Activated gamma-delta T cell treated with anti-CD3 and anti-CD28 coated beads, Interleukin-2, amount 50 U/mL, for 16 hours (primary cell): ENCODE measurements at places on chromosomes 2 and 18.

DNA sequence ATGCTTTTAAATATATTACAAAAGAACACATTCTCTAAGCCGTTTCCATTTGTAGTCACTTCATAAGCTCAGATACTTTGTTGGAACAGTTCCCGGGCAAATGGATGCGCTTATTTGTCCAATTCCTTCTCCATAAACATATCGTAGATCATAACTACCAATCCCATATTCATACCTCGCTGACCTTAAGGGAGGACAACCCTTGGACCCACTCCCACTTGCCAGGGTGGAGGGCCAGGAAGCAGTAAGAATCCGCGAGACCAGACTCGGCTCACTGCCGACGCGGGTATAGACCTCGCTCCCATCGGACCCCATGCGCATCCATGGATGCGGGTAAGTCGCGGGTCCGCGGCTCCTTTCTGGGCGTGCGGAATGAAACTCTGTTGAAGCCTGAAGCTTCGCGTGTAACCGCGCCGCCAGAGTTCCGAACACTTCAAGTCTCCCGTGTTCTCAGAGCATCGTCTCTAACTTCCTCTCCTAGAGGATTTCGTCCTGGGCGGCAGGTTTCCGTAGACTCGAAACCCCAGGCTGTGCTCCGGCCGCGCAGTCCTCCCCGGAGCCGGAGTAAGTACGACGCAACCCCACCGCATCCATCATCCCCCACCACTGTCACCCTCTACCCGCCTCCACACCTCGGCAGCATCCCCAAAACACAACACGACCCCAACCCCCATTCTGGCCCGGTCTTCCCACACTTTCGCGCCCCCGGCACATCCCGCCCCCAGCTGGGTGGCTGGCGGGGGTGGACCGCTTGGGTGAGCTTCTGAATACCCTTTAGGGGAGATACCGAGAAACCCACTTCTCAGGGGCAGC is 1.1 kb downstream of the DSC3 start:
- DNase-seq, result no peak

GRCh38 chr2:16138811-16139662 is 198.7 kb downstream of the MYCN start:
- no peak for DNase-seq

DNA sequence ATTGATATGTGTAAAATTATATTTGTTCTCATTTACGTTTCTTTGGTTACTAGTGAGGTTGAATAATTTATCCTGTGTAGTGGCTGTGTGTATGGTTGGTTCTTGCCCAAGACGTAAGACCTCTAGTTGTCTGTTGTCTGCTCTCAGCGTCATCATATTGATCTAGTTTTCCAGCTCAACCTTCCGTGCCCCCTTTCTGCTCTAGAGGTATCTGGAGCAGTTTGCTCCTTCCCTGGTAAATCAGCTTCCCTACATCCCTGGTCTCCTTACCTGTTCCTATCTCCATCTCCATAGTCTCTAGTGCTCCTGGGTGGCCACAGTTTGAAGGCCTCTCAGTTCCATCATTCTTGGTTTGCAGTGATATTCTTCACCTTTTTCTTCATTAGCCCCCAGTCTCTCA is 1.2 kb downstream of the SMYD5 start:
- DNase-seq, result no peak

GRCh38 chr18:23648940-23649607 is 13.6 kb downstream of the ANKRD29 start:
- DNase-seq, result no peak

- DNase-seq, result no peak
These were observed 34.3 kb downstream of the GORASP2 start for GRCh38 chr2:170963386-170963785.

GRCh38 chr2:224946895-224947294 is 95.4 kb downstream of the DOCK10 start:
- DNase-seq, result no peak
